ENCODE measurements at places on chromosomes 13 and 19.

DNA sequence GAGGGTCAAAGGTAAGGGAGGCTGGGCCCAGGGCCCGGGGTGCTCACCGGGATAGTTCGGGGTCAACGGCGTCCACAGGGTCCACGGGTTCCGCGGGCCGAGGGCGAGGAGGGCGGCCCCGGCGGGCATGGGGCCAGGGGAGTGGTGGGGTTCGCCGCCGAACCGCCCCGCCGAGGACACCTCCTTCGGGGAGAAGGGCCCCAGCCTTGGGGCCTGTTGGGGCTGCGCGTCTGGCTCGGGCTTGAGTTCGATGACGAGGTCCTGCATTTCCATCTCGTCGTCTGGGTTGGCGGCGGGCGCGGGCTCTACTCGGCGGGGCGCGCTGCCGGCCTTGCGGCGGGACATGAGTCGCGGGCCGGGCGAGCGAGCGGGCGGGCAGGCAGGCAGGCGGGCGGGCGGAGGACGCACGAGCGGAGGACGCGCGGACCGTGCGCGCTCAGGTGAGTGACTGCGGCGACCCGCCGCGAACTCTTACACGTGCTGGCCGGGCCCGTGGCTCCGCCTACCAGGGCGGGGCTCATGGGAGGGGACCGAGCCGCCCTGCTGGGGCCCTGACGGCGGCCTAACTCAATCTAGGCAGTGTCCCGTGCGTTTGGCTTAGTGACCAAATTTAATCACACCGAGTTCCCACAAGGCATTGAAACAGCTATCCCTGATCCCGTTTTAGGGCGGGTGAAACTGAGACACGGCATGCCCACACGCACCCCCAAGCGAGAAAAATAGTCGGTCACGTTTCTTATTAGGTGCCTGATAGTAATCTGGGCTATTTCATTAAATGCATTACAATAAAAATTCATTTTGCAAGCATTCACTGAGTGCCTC is at the start of gene ZNF296:
TSS of gene ZNF296 (minus strand) at position 450 of the 822 bp plus-strand sequence. CDS start at position 345, 105 bp downstream.
- DNase-seq = peak; percentile 91

DNA sequence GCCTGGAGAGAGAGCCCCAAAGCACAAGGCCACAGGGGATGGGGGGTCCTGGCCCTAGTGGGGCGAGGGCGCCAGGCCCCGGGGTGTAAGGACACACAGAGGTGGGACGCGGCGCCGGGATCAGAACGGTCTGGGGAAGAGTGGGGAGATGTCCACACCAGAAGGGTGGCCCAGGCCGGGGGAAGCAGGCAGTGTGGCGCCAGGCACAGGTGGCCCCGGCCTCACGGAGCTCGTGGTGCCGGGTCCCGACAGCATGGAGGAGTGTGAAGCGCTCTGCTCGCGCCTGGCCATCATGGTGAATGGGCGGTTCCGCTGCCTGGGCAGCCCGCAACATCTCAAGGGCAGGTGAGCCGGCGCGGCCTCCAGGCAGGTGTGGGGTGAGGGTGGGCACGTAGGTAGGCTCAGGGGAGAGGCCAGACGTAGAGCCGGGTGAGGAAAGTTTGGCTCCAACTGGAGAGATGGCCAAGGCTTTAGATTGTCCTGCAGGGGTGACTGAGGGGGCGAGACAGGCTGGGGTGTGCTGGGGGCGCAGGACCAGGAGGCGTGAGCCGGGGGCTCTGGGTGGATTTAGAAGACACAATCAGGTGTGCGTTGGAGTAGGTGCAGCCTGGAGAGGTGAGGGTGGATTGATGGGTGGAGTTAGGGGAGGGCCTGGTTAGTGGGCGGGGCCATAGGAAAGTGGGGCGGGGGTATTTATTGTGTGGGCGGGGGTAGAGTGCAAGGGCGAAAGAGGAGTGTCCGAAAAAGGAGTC is 2.9 kb upstream of the ARHGAP45 start:
- DNase-seq = no peak

DNA sequence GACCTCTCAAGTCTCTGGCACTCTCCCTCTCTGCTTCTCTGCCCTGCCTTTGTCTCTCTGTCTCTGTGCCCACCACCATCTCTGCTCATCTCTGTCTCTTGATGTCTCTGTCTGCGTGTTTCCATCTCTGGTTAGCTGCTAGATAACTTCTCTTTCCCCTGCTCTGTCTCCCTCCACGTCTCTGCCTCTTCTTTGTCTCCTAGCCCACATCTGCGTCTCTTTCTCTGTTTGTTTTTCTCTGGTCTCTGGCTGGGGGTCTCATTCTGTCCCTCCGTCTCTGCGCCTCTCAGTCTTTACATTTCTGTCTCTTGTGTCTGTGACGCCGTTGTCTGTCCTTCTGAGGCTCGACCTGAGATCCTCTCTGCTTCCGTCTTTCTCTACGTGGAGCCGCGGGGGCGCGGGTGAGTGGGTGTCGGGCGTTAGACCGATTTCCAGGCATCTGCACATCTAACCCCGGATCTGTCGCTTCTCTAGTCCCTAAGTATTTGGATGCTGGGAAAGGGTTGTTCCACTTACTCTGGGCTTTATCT is 386 bp downstream of the GIPR start:
- no peak for DNase-seq

DNA sequence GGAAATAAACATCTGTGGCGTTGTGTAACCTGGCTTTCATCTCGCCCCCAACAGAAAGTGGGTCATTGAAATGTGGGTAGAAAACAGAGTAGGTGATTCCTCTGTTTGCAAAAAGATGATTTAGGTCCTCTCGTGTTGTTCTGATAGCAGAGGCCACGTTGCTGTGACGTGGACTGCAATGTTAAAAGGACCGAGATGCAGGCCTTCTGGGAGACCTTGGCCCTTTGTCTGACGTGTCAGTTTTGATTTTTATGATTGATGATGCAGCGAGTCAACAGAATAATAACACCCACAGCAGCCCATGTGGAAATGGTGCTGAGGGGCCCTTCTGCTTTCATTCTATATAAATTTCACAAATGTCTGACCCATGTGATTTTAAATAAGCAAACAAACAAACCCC is 68.9 kb downstream of the FGF9 start:
- no peak for DNase-seq

DNA sequence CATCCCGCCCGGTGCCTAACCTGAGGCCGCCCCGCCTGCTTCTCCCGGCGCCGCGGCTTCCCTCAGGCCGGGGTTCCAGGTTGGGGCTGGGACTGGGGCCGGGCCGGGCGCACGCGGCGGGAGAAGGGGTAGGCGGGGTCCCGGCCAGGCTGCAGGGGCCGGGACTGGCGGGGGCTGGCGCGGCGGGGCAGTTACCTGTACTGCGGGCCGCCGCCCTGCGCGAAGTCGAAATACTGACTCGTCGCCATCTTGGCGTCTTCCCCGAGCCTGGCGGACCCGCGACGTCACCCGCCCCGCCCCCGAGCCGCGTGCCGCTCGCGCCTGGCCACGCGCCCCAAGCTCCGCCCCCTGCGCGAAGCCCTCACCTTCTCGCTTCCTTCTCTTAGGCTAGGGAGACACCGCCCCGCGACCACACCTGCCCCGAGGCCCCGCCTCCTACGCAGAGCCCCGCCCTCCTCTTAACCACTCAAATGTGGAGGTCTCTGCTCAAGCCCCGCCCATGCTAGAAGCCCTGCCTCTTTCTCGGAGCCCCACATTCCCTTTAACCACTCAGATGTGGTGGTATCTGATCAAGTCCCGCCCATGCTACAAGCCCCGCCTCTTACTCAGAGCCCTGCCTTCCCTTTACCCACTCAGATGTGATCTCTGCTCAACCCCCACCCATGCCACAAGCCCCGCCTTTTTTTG is at the start of gene ZFR2:
TSS of gene ZFR2 (minus strand) at position 269 of the 687 bp plus-strand sequence. CDS start at position 248, 21 bp downstream.
- DNase-seq = peak; percentile 5

GRCh38 chr19:13604902-13605586 is 98.8 kb upstream of the CACNA1A start:
- DNase-seq = no peak

DNA sequence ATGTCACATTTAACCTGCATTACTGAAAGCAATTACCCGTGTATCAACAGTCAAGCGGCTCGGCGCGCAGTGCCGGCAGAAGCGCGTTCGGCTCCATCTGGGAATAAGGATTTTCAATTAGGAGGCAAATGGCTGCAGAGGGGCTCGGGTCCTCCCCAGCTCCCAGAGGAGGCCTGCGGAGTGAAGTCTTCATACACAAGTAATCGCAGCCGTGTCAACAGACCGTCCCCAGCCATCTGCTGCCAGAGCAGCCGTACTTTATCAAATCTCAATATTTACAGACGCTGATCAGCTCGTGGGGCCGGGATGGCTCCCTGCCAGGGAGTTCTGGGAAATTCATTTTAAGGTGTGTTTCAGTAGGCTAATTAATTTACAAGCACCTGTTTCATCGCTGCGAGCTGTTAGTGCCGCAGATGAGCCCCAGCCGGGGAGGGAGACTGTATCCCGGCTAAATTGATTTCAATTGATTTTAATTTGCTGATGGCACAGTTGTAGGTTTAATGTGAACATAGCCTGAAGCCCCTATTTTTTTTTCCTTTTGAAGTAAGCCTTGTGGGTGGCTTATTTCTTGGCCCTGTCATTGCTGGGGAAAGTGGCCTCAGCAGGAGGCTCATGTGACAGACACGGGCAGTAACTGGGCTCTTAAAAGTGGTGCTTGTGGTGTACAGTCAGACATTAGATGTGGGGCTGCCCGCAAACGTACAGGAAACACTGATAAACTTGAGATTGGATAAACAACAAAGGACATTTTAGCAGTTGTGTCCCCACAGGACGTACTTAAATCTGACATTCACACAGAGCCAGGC is 252.7 kb downstream of the TEX29 start:
- DNase-seq = no peak

GRCh38 chr19:572140-572742 is at the start of gene BSG:
BSG (plus strand) TSS chr19:572596; CDS start chr19:572635, 39 bp downstream.
- peak; percentile 99 for DNase-seq

DNA sequence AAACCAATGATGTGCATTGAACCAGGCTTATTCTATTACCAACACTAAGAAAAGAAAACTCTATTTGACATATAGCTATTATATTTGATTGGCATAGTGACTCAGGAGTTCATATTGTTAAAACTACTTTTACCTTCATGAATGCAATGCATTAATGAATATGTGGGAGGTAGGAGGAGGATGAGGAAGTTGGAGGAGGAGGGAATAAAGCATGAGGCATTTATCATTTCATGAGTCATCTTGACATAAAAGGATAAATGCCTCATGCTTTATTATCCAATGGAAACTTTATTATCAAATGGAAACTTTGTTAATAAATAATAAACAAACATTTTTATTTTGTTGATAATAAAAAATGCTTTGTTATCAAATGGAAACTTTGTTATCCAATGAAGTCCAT is 116.5 kb downstream of the SPRY2 start:
- no peak for DNase-seq

DNA sequence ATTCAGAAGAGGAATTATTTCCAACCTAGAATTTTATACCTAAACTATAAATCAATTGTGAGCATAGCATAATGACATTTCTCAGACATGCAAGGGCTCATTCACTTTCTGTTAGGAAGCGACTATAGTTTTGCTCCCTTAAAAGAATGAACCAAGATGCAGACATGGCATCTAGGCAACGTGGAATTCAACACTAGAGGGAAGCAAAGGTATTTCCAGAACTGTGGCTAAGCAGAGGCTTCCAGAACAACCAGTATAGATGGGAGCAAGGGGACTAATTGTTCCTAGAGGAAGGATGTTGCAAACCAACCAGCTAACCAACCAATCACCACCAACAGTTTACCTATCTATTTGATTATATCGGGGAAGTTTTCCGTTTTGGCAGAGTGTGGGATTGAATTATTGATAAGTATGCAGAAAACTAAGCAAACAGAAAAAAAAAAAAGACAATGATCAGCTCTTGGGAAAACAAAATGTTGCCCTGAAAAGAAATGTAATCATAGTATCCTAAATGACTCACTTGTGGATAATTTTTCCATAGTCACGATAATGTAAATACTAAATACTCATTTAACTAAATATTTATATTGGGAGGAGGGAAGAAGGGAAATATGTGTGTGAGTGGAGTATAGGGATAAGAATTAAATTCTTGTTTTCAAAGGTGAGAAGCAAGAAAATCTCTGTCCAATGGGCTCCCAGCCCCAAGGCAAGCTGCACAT is 21.1 kb downstream of the ARL11 start:
- no peak for DNase-seq

GRCh38 chr13:22903301-22903700 is 277.5 kb upstream of the SGCG start:
- no peak for DNase-seq

- no peak for DNase-seq
Measured at GRCh38 chr13:29710511-29710910, 115.0 kb upstream of the SLC7A1 start.

- no peak for DNase-seq
Measured at GRCh38 chr13:21813110-21813509, 142.2 kb downstream of the FGF9 start.

- no peak for DNase-seq
Measured at GRCh38 chr13:30831515-30831914, 74.6 kb upstream of the MEDAG start.

DNA sequence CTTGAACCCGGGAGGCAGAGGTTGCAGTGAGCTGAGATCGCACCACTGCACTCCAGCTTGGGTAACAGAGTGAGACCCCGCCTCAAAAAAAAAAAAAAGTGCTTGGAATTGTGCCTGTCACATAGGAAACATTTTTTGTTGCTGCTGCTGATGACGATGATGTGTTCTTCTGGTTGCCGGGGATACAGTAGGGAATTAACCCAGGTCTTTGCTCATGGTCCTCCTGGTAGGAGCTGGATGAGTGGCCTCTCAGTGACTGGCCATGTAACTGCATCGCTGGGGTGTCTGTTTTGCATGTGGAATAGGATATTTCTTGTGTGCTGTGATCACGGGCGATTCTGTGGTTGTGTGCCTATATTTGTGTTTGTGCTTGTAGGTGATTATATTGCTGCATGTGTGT is 4.7 kb upstream of the CNFN start:
- no peak for DNase-seq

DNA sequence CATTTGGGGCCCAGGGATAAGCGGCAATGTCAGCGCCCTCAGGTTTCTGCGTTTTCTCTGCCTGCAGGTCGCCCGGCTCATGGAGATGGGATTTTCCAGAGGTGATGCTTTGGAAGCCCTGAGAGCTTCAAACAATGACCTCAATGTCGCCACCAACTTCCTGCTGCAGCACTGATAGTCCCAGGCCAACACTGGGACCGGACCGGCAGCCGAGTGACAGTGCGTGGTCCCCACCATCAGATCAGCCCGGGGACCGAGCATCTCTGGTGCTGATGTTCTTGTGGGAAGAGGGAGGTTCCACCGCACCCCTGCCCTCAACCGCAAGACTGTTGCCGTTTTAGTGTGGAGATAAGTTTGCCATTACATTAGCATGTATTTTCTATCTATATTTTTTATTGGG is 78.0 kb upstream of the GPR183 start:
- no peak for DNase-seq

Data from activated CD4-positive, alpha-beta T cell treated with anti-CD3 and anti-CD28 coated beads, Interleukin-2, Interleukin-6, amounts not matched to agents 100 ng/mL and 50 ng/mL, durations not matched to agents 16 hours and 8 hours (primary cell).